Smooth muscle cell of the coronary artery (primary cell): ENCODE measurements at places on chromosomes 5 and 9. TPM values are rescaled to one million over a fixed set of nuclear protein-coding genes. Genes with fewer than 3 reads are reported as not detected.

LSM11 gene
- total RNA-seq, result 3.0 and 4.7 TPM in 2 replicates

TRIM36 gene
- 0.12 and 0.15 TPM in 2 replicates for total RNA-seq

MSH3 gene
- 4.4 and 8.0 TPM in 2 replicates for total RNA-seq

SPINK1 gene
- 0.68 TPM in 1 of 2 replicates, not detected in the other for total RNA-seq

NTNG2 gene
- total RNA-seq, result 1.5 and 2.1 TPM in 2 replicates

BDP1 gene
- 10.1 and 13.8 TPM in 2 replicates for total RNA-seq

CREBRF gene
- 10.8 and 32.9 TPM in 2 replicates for total RNA-seq

ACTBL2 gene
- total RNA-seq, result 0.23 TPM in 1 of 2 replicates, not detected in the other

SHOC1 gene
- total RNA-seq, result not detected in 2 replicates

LCP2 gene
- total RNA-seq, result not detected in 2 replicates

CACFD1 gene
- 8.0 and 9.6 TPM in 2 replicates for total RNA-seq

PLPP7 gene
- total RNA-seq, result 11.4 and 11.5 TPM in 2 replicates

PCDHB3 gene
- total RNA-seq, result 0.15 and 1.1 TPM in 2 replicates

FRRS1L gene
- under 0.01 and 0.94 TPM in 2 replicates for total RNA-seq

OR1L4 gene
- total RNA-seq, result not detected in 2 replicates

PLCXD3 gene
- total RNA-seq, result 0.15 and 2.5 TPM in 2 replicates

CDH18 gene
- total RNA-seq, result 0.15 and 2.0 TPM in 2 replicates

UBE2D2 gene
- 24.7 and 42.0 TPM in 2 replicates for total RNA-seq

ANKRD31 gene
- 0.08 and 0.12 TPM in 2 replicates for total RNA-seq

LCN15 gene
- total RNA-seq, result not detected in 2 replicates

SMIM33 gene
- not detected in 2 replicates for total RNA-seq

PFN3 gene
- total RNA-seq, result not detected in 2 replicates

LHFPL2 gene
- total RNA-seq, result 41.5 and 94.9 TPM in 2 replicates

DMRT3 gene
- not detected in 2 replicates for total RNA-seq

STKLD1 gene
- 0.35 and 0.75 TPM in 2 replicates for total RNA-seq

F2RL2 gene
- total RNA-seq, result 0.75 and 3.3 TPM in 2 replicates

INSL4 gene
- total RNA-seq, result not detected in 2 replicates

LEAP2 gene
- total RNA-seq, result 0.08 TPM in 1 of 2 replicates, not detected in the other

RELL2 gene
- total RNA-seq, result 1.9 and 3.6 TPM in 2 replicates

FBP2 gene
- total RNA-seq, result not detected in 2 replicates

SPOCK1 gene
- total RNA-seq, result 273 and 727 TPM in 2 replicates

GDF9 gene
- total RNA-seq, result under 0.01 and 0.47 TPM in 2 replicates

CD72 gene
- 0.30 and 3.5 TPM in 2 replicates for total RNA-seq

SLCO6A1 gene
- total RNA-seq, result not detected in 2 replicates

NNT gene
- total RNA-seq, result 68.7 and 85.5 TPM in 2 replicates

NIM1K gene
- total RNA-seq, result 0.15 and 2.8 TPM in 2 replicates

DND1 gene
- total RNA-seq, result 0.30 TPM in 1 of 2 replicates, not detected in the other

PCDHB4 gene
- total RNA-seq, result 0.08 and 0.23 TPM in 2 replicates
